Stimulated activated CD4-positive, alpha-beta T cell treated with anti-CD3 and anti-CD28 coated beads, TNF-alpha, amount 100 ng/mL, for 4 hours (primary cell): ENCODE measurements at places on chromosomes 16 and 17.

- DNase-seq, result no peak
These were observed 5.2 kb downstream of the FAM20A start for GRCh38 chr17:68595986-68596385.

DNA sequence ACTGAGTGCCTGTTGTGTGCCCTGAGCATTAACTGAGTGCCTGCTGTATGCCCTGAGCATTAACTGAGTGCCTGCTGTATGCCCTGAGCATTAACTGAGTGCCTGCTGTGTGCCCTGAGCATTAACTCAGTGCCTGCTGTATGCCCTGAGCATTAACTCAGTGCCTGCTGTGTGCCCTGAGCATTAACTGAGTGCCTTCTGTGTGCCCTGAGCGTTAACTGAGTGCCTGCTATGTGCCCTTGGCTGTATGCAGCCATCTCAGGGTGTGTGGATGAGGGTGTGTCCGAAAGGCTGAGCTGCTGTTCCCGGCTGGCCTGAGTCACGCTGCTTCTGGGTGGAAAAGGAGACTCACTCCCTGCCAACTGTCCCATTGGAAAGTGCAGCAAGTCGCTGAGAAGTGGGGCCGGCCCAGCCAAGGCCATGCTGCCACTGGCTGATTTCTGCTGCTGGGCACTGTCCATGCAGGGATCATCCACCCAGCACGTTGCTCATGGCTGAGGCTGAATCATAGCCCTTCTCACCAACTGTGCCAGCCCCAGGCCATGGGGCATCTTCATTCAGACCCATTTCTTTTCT is 113.8 kb downstream of the OR1D5 start:
- no peak for DNase-seq

DNA sequence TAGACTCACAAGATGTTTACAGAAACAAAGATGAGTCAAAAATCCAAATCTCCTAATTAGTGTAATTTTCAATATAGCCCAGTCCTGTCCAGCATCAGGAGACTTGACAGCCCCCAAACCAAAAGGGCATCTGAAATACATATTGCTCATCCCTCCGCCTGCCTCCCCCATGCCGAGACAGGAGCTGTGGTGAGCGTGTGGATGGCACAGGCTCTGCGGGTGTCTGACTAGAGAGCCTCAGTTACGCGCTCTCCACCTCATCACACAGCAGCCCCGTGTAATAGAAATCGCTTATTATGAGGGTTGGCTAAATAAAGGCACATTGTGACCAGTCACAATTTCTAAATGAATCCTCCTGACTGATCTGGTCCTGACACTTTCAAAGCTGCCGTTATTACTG is 43.1 kb upstream of the CBLN1 start:
- DNase-seq, result no peak

GRCh38 chr16:67892899-67893742 is at the start of gene PSKH1:
Gene PSKH1, plus strand, starts transcription at chr16:67893254. Its CDS starts 15,496 bp downstream, at chr16:67908750.
- DNase-seq, result peak; percentile 87

GRCh38 chr16:724188-725040 is 1.8 kb downstream of the CCDC78 start:
- DNase-seq, result no peak

- DNase-seq, result no peak
These were observed 306.0 kb upstream of the CCL2 start for GRCh38 chr17:33949100-33949499.

DNA sequence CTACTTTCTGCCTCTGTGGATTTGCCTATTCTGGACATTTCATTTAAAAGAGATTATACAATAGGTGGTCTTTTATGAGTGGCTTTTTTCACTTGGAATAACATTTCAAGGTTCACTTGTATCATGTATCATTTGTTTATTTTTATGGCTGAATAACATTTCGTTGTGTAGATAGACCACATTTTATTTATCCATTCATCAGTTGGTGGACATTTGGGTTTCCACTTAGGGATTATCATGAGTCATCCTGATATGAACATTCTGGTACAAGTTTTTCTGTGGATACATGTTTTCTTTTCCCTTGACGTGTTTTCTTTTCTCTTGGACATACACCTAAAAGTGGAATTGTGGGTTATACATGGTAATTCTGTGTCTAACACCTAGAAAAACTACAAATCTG is 25.3 kb downstream of the PRSS54 start:
- no peak for DNase-seq

DNA sequence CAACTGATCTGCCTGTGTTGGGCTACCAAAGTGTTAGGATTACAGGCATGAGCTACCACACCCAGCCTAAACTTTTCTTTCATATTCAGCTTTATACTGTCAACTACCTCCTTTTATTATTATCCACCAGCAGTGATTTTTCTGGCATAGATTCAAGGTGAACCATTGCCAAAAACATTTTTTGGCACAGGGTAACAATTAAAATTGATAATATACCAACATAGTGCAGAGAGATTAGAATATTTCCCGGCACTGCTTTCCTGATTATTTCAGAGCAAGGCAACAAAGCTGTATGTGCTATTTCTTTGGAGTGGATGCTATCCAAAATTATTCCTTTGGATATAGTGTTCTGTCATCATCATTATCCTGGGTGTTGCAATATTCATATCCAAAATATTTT is 781.6 kb upstream of the SOX9 start:
- DNase-seq, result no peak

- no peak for DNase-seq
These were observed 9.1 kb downstream of the ZNF668 start for GRCh38 chr16:31064882-31065461.

DNA sequence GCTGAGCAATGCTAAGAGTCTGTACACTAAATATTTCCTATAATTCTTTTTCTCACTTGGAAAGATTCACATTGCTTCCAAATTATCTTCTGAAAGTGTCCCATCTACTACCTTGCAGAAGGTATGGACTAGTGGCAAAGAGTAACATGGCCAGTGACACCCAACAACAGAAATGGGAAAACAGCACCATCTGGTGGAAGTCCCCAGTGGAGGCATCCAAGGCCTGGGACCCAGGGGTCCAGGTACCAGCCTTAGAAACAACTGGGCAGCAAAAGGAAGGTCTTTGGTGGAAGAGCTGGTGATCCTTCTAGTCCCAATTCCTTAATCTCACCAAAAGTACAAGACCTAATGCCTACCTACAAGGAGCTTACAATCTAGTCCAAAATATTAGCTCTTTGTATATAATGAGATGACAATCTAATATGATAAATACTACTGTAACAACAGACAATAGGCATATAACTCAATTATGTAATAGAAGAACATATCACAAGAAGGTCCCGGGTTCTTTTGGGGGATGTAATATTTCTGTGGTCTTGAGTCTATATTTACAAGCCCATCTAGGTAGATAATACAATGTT is 55.3 kb downstream of the SKAP1 start:
- DNase-seq, result no peak

GRCh38 chr17:49104511-49105074 is 28.0 kb upstream of the B4GALNT2 start:
- no peak for DNase-seq

GRCh38 chr16:57727610-57728009 is 8.0 kb upstream of the KATNB1 start:
- no peak for DNase-seq

DNA sequence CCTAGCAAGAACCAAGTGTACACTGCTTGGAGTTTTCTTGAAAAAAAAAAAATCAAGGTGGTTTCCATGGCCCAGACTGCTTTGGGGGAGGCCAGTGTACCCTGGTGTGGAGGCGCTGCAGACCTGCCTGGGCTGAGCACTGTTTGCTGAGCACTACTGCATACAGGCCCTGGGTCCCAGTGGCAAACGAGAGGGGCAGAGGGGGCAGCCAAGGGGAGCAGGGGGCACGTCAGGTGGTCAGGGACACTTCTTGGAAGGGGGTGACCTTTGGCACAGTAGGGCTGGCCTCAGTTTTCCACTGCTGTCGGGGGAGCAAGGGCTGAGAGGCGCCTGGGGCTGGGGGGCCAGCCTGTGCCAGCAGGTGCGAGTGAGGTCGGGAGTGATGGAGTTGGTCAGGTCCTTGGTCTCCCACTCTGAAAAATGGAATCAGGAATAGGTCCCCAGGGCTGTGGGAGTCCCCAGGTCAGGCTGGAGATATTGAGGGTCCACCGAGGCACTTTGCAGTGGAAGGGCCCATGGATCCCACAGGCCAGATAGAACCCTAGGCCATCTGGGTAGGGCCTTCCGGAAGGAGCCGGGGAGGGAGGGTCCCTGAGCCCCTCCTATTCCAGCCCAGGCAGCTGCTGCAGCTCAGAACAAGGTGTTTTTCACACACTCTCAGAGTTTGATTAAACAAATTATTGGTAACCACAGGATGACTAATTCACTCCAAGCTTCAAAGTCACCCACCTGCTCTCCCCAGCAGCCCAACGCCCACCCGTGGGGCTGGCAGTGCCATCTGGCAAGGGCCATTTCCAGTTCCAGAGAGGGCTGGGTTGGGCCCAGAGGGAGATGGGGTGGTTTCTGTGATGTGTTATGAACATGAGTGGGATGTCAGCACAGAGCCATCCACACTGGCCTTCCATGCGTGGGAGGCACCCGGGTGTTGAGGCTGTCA is 3.5 kb downstream of the ZFPM1 start:
- peak; percentile 71 for DNase-seq

GRCh38 chr17:34173241-34173640 is 81.8 kb upstream of the CCL2 start:
- no peak for DNase-seq

DNA sequence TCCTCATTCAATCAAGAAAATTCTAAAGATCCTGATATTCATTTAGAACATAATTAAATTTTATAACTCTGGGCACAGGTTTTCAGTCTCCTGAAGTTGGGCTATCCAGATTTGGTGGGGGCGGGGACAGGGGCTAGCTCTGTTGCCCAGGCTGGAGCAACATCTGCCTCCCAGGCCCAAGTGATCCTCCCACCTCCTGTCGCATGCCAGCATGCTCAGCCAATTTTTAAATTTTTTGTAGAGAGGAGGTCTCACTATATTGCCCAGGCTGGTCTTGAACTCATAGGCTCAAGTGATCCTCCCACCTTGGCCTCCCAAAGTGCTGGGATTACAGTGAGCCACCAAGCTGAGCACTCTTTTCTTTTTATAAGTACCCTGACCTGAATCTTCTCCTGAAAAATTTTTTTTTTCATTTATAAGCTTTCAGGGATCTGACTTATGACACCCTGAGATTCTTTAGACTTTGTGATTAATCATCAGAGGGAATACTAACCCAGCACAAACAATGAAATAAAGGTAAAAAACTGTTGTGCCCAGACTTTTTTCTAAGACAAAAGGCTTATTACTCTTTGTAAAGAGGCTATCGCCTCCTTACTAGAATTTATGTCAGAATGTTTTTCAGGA is 62.6 kb downstream of the TUBD1 start:
- DNase-seq, result no peak

- DNase-seq, result no peak
These were observed 53.4 kb downstream of the MEOX1 start for GRCh38 chr17:43608313-43608712.

DNA sequence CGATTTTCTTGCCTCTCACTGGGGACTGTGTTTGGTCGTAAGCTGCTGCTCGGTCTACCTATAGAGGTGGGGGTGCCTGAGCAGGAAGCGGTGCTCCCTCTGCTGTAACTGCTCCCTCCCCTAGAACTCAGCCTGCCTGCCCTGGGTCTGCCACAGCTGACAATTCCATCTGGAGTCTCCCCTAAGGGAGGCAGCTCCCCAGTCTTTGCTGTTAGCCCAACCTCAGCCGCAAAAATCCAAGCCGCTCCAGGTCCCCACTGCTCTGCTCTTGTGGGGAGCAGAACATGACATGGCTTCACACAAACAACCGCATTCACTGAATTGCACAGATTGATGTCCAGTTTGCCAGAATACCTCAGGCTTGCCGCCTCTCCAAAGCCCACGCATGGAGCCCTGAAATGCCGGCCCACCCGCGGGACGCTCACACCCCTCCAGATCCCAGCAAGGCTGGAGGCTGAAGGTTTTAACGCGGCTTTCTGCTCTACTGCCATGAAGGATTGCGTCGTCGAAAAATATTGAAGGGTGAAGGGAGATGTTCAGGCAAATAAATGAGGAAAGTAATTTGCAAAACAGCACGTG is 221.5 kb upstream of the FOXF1 start:
- DNase-seq, result no peak

DNA sequence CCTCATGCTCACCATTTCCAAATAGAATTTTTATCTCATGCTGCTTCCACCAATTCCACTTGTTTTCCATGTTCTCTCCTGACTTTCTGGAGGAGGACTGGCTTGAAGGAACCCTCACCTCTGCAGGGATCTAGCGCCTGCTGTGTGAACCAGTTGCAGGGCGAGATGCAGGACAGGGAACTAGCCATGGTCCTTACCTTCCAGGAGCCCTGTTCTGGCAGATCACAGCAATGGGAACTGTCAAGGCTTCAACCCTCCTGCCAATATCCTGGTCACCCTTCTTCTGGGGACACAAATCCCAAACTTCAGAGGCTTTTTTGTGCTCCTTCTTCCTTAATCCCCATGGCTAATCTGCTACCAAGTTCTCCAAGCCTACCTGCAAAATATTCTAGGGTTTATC is 60.4 kb upstream of the MMP2 start:
- no peak for DNase-seq

DNA sequence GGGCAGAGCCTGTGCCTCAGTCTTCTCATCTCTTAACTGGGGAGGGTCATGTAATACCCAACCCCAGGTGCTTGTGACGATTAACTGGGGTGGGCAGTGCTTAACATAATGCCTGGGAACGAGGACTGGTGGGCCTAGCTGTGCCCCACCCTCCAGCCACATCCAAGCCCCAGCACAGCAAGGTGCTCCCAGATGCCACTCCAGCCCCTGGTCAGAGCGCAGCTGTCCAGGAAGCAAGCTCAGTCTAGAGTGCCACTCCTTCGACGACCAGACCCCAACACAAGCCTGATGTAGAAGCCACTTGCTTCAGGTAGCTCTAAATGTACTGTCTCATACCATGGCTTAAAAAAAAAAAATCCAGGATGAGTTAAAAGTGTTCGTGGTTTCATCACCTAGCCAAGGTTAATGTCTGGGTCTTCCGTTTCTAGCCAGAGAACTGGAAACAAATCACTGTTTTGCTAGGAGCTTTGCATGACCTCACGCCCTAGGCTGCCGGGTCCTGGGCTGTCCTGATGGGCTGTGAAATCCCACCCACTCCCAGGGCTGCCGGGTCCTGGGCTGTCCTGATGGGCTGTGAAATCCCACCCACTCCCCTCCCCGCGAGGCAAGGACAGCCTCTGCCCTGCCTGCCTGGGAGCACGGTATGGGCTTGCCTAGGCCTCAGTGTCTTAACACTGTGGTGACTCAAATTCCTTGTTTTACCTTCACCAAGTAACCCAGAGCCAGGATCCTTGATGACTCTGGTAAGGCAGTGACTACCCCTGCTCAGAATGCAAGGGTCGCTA is 7.7 kb downstream of the MIEF2 start:
- no peak for DNase-seq

DNA sequence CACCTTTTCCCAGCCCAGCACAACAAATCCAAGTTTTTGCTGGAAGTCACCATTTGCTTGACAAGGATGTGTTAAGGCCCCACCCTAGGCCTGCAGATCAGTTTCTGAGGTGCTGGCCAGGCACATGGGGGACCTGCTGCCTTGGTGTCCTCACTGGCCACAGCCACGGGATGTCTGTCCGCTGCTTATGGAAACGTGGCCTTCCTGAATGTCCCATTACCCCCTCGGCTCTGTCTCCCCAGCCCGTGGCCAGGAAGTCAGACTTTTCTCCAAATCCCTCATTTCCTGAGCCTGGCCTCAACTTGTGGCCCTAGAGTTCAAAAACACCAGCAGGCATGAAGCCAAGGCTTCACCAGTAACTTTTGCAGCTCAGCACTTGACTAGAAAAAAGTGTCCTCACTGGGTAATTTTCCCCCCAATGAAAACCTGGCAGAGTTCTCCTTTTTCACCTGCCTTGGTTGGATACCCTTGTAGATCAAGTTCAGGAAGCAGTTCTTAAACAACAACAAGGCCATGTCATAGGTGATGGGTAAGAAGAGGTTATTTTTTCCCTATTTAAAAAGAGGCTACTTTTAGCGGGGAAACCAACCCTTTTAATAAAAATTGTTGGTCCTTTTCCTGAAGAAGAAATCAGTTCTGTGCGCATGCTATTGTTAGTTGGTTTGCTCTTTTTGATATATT is 80.8 kb downstream of the SOCS1 start:
- no peak for DNase-seq
